GDM1 (cell line): ENCODE measurements at places on chromosomes 3 and 15.
A peak's percentile ranks its signal among the peaks of the same experiment; 100 is the strongest.

- no peak for DNase-seq
Observed at GRCh38 chr15:60840703-60841411, 361.9 kb upstream of the ICE2 start.

DNA sequence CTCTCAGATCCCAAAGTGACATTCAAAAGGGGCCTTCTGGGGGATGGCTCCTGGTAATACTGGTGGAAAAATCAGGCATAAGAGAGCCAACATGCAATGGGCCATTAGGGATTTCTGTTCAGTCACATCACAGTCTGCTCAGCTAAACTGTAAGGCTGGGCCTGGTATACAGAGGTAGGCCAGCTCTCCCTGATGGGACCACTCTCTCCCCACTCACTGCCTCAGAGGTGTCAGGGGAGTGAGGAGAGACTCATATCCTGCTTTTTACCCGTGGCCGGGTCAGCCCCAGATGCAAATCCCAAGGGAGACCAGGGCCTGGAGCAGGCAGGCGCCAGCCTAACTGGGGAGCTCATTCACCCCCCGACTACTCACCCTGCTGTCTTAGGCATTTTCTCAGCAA lies 48.1 kb upstream of the TPM1 start:
- no peak for DNase-seq

- no peak for DNase-seq
Observed at GRCh38 chr15:35460616-35461015, 85.3 kb downstream of the DPH6 start.

GRCh38 chr3:103077910-103078309 lies 643.1 kb downstream of the ZPLD1 start:
- DNase-seq = no peak

DNA sequence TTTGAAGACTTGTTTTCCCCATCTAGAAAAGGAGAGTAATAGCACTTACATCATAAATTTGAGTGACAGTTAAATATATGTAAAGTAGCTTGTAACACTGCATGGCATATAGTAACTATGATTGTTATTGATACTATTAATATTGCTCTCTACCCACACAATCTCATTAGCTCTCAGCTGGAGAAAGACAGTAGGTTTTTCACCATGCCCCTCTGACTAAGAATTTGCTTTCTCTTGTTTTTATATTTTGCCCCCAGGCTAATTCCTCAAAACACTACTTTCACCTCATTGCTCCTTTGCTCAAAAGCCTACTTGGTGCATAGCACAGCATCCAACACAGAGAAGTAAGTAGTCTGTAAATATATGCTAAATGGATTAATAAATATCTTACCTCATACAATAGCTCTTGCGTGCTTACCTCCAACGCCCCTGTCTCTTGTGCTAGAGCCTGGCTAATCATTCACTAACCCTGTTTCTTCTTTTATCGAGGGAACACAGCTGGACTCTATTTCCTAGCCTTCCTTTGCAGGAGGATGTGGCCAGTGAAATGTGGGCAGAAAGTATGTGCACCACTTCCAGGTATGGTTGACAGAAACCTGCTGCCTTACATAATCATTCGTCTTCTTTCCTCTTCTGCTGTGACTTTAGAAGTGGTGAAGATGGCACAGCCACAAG lies 190.0 kb downstream of the PLCH1 start:
- peak; percentile 88 for DNase-seq

GRCh38 chr3:88984256-88984655 lies 123.2 kb upstream of the EPHA3 start:
- no peak for DNase-seq

DNA sequence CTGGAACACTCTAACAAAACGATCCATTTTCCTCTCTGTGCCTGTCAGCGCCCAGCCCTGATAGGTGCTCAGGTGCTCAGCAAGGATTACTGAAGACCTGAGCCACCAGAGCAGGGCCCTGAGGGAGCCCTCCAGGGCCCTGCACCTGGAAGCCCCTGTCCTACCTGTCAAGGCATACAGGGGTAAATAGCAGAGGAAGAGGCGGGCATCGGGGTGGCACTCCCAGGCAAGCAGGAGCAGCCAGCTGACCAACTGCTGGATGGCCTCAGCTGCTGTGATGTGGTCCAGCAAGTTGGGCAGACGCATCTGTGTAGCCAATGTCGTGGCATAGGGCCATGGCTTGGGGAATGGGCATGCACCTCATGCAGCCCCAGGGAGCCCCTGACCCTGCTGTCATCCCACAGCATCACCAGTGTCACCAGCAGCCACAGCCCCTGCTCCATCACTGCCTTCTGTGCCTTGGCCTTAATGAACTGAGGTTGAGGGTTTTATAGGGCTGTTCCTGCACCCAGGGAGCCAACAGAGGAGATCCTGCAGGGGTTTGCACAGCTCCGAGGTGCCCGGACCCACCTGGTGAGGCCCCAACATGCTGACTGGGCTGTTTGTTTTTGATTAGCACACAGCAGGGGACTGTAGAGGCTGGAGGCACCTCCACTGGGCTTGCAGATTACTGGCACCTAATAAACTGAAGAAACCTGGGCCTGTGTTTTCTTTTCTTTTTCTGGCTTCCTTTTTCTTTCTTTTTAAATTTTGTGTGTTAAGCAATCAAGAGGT lies 7.9 kb upstream of the WDR6 start:
- no peak for DNase-seq

DNA sequence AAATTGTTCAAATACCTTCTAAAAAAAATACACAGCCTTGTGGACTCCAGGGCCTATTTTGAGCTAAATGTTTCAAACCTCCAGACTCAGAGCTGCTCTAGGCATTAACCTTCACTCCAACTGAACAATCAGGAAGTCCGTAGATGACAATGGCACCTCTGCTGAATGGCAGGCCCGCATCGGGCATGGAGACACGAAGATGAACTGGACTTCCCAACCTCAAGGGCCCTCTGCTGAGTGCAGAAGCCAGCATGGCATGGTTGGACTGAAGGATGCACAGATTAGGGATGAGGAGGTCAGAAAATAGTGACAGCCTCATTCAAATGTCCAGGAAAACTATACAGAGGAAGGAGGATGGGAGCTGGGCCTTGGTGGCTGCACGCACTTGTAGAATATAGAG lies 2.2 kb downstream of the FAM174B start:
- no peak for DNase-seq

DNA sequence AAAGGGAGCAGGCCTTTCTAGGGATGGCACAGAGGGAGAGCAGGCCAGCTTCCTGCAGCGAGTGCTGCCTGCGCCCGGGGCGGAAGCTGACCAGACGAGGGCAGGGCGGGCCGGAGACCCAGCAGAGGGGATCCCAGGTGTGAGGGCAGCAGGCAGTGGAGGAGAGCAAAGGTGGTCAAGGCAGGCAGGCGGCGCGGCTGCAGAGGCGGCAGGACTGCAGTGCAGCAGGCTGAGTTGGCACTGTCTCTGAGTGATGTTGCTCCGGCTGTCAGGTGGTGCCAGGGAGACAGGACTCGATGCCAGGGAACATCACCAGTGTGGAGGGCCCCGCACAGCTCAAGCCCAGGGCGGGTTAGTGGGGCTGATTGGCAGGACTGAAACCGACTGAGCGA lies 22.3 kb upstream of the PLXNA1 start:
- DNase-seq = no peak

- DNase-seq = no peak
Observed at GRCh38 chr3:45318689-45319088, 69.7 kb upstream of the LARS2 start.

DNA sequence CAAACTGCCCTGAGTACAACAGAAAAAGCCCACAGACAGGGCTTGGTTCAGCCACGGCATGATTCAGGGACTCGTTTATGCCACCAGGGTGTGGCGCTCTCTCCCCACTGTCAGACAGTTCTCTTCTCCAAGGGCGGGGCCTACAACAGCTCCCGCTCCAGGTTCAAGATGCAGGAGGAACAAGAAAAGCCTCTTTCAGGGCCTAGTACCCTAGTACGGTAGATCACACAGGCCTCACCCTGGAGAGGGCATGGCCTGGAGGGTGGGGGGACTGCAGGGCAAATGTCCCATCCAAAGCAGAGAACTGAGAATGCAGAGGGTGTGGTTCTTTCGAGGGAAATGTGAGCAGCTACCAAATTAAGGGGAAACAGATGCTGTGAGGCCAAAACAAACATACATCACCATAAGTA lies 12.0 kb downstream of the MESD start:
- peak; percentile 32 for DNase-seq

GRCh38 chr15:83504365-83504764 lies 57.2 kb downstream of the SH3GL3 start:
- no peak for DNase-seq
